ENCODE measurements at places on chromosomes 7 and 10.
A peak's percentile ranks its signal among the peaks of the same experiment; 100 is the strongest.

- no peak for DNase-seq
Measured at GRCh38 chr7:118492466-118492865, 268.0 kb downstream of the ANKRD7 start.

DNA sequence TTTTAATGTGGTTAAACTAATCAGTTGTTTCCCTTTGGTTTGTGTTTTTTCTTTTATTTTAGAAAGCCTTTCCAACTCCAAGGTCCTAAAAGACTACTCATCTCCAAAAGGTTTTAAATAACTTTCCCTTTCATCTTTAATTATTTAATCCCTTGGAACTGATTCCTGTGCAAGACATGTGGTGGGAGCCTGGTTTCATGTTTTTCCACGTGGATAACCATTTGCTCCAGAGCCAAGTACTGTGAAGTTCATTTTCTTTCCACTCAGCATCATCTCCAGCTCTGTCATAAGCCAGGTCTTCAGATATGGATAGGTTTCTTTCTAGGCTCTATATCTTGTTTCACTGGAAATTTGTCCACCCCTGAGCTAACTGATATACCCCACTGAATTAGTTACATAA, 16.7 kb downstream of the PPP1R3C start:
- no peak for DNase-seq

DNA sequence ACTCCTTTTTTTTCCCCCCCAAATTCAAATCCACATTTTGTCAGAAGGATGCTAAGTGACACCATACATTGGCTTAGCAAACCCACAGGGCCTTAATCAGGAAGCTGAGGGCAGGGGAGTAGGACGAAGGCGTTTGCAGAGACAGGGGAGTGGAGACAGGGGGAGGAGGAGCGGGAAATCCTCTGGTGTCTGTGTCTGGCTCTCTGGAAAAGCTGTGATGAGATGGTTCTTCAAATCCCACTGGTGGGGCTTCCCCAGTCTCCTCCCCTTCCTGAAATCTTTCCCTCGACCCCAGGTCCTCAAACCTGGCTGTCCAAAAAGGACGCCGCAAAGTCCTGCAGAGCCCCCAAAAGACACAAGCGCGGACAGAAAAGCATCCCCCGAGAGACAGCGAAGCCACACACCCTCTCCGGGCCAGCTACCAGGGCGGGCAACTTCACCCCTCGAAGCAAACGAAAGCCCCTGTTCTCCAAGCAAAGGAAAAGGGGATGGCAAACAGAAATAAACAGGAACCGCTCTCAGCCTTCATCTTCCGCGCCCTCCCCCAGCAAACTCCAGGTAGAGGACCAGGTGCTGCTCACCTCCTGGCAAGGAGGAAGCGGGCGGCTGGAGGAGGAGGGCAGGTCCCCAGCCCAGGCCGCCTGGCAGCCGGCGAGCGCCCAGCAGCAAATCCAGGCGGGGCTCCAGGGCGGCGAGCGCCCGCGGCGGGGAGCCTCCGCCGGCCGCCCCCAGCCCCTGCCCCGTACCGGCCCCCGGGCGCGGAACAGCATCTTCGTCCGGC, 520 bp downstream of the ELAPOR2 start:
- DNase-seq, result no peak

- no peak for DNase-seq
Measured at GRCh38 chr10:101935431-101935830, 91.8 kb upstream of the KCNIP2 start.

DNA sequence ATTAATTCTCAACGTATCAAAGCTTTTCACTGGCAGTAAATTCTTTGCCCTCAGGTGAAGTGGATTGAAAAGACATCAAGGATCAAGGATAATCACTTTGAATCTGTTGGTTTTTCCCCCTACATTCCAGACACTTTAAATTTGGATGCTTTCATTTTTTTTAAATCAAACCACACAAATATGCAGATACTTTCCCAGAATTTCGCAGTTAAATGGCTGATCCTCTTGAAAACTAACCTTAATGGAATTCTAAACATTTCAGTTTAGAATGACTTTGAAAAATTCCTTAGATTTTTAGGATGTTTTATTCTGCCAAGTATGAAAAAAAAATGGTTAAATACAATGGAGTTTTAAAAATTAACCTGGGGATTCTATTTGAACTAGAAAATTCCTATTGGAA, 325.9 kb downstream of the GFRA1 start:
- no peak for DNase-seq

- no peak for DNase-seq
Measured at GRCh38 chr7:738723-739454, 11.8 kb upstream of the PRKAR1B start.

- no peak for DNase-seq
Measured at GRCh38 chr10:14116021-14116420, 214.7 kb downstream of the FRMD4A start.

GRCh38 chr7:98365863-98366561, 34.9 kb downstream of the BAIAP2L1 start:
- DNase-seq, result no peak

- no peak for DNase-seq
Measured at GRCh38 chr7:44150466-44150832, 9.3 kb upstream of the MYL7 start.

- DNase-seq, result no peak
Measured at GRCh38 chr10:97090644-97091043, 95.1 kb downstream of the SLIT1 start.

- DNase-seq, result no peak
Measured at GRCh38 chr7:94109556-94109955, 105.4 kb upstream of the BET1 start.

- no peak for DNase-seq
Measured at GRCh38 chr10:62996516-62996915, 136.6 kb upstream of the NRBF2 start.

GRCh38 chr10:1873661-1874315, 136.5 kb upstream of the ADARB2 start:
- no peak for DNase-seq

DNA sequence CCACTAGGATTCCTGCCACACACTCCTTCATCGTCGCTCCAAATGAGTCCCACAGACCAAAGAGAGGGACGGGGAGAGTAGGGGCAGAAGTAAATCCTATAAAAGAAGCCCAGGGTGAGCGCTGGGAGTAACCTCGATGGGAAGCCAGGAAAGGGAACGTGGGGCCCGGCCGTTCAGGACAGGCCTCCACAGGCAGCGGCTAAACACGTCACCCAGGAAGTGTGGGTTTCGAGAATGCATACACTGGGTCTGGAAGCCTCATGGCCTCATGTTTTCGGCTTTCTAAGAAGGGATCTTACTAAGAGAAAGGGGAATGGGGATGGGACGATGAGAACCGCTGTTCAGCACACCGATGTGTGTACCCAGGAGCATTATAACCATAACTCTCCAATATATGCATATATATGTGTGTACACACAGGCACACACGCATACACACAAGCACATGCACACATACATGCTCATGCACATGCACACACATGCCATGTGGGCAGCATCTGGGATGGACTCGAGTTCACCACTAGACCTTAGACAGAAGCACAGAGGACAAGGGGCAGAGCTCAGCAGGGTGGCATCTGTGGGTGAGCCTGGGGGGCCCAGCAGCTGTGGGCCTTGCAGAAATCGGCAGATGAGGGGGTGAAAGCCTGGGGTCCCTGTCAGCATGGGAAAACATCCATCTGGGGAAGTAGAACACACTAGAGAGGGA, 14.8 kb upstream of the CNPY1 start:
- no peak for DNase-seq

DNA sequence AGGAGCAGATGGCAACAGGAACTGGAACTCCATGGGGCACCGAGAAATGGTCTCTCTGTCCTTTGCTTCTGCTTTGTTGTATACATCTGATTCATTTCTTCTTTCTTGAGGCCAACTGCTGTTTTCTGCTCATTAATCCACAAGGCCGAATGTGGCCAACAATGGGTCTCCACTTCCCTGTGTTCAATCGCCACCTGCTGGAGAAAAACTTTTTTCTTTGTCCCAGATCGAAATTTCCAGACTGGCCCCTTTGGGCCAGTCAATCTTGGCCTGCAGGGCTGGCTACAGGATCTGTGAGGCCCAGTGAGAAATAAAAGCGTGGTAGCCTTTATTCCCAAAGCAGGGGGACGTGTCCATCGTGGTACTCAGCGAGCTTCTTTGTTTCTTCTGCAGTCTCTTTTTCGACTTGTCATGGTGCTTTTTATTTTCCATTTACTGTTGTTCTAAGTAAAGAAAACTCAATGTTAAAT, 58.8 kb downstream of the PARP12 start:
- DNase-seq, result peak; percentile 55

DNA sequence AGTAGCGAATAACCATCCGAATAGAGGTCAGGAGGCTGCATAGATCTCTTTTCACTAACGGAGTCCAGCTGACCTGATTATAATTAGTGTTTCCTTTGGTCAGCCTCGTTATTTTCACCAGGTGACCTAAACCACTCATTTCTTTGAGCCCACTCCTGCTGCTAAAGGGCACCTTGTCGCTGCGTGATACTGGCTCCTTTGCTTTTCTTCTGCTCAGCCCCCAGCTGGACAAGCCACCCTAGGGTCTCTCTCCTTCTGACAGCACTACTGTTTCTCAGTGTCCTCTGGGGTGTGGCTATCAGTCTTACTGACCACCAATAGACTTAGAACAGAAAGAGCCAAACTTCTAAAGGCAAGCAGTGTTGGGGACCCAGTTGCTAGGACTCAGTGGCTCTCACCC, 2.7 kb upstream of the IGFBP3 start:
- DNase-seq, result no peak

DNA sequence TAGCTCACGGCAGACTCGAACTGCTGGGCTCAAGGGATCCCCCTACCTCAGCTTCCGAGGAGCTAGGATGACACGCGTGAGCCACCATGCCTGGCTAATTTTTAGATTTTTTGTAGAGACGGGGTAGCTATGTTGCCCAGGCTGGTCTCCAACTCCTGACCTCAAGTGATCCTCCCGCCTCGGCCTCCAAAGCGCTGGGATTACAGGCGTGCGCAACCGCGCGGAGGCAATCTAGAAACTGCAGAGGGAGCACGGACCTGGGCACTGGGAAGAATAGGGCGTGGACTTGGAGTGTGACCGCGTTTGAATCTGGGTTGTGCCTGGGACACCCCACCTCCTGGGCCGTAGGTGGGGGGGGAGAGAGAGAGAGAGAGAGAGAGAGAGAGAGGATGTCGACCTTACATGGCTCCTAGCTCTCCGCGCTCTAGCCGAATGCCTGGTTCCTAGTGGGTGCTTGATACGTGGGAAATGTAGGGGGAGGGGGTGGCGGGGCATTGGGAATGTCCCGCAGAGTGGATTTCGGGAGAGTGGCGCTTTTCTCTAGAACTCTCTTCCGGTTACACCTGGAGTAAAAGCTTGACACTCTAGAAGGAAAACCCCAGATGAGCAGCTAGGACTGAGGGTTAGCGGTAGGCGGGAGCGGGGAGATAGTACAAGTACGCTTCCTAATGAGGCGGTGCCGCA, 1.2 kb upstream of the MAP3K8 start:
- no peak for DNase-seq

GRCh38 chr7:135348493-135348892, 114.9 kb downstream of the STRA8 start:
- DNase-seq, result no peak

GRCh38 chr10:7738536-7739407, 35.7 kb downstream of the ITIH2 start:
- no peak for DNase-seq

Measured in activated CD4-positive, alpha-beta T cell treated with anti-CD3 and anti-CD28 coated beads, Interleukin-2, amount 50 U/mL, for 16 hours (primary cell).